ENCODE measurements at places on chromosomes 2 and 18.

GRCh38 chr2:18276583-18277075 is 283.8 kb downstream of the RDH14 start:
- DNase-seq: no peak

DNA sequence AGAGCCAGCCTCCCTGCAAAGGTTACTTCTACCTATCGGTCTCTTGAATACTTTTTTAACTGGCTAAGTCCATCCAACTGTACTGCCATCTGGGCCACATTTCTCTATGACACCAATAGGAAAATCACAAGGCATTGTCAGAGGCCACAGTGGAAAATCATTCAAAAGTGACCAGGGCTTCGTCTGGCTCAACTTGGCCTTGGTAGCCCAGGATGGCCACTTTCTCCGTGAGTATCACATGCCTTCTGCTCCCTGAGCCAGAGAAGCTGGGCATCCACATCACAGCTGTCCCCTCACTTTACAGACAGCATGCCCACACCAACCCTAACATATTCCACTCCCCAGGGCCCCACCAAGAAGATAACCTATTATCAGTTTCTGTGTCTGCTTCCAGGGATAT is 5.8 kb downstream of the CIB4 start:
- DNase-seq: no peak

DNA sequence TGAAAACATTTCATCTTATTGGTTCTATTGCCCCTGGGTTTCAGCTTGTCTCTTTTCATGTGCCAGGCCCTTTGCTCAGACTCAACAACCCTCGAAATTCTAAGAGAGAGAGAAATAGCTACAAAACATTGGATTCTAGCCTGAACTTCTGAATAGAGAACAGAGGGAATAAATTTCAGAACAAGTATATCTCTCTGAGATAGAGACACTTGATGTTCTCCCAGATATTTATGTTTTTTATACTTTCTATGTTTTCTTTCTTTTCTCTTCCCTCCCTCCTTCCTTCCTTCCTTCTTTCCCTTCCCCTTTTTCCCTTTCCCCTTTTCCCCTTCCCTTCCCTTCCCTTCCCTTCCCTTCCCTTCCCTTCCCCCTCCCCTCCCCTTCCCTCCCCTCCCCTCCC is 279.5 kb upstream of the SPRED2 start:
- DNase-seq: no peak

GRCh38 chr2:239871481-239872435 is 153.4 kb downstream of the NDUFA10 start:
- DNase-seq: no peak

- no peak for DNase-seq
These were observed 7.3 kb downstream of the IL37 start for GRCh38 chr2:112918256-112918655.

- DNase-seq: no peak
These were observed 612 bp downstream of the DIPK1C start for GRCh38 chr18:74456349-74457042.

DNA sequence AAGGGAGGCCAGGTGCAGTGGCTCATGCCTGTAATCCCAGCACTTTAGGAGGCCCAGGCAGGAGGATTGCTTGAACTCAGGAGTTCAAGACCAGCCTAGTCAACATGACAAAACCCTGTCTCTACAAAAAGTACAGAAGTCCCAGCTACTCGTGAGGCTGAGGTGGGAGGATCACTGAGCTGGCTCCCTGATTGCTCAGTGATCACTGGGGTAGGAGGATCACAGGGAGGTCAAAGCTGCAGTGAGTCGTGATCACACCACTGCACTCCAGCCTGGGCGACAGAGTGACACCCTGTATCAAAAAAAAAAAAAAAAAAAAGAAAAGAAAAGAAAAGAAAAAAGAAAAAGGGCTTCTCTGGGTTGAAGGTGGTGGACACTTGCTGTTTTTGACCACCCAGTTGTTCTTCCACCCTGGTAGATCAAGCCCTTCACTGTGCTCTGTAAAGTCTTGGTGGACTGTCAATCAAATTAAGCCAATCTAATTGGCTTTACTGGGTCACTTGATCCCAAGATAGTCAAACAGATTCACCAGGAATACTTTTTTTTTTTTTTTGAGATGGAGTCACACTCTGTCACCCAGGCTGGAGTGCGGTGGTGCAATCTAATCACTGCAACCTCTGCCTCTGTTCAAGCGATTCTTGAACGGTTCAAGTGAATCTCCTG is 191.6 kb downstream of the AGPS start:
- DNase-seq: no peak

DNA sequence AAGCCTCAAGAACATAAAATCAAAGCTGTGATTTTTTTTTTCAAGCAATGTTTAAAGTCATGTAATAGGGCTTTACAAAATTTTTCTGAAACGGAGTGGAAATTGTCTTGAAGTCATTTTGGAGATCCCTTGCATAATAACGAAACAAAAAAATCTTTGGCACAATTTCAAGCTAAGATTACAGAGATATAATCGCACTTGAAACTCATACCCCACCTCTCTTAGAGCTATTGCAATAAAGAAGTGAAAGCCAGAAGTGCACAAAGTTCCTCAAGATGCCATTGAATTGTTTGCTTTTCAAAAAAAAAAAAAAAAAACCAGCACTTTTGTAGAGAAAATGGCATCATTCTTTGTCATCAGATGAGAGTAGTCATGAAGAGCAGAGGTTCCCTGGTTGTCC is 152.3 kb downstream of the PAX3 start:
- no peak for DNase-seq

All from NCI-H187 treated with DMSO at 0.1 percent for 48 hours (cell line).